ENCODE measurements at places on chromosomes 12 and 14. TPM values are rescaled to one million over a fixed set of nuclear protein-coding genes. Genes with fewer than 3 reads are reported as not detected.

MYO1H gene
- total RNA-seq, result not detected

AKAP3 gene
- total RNA-seq, result 0.81 TPM

IFNG gene
- total RNA-seq, result not detected

FOXG1 gene
- total RNA-seq, result not detected

TAS2R31 gene
- 13.6 TPM for total RNA-seq

TAS2R19 gene
- total RNA-seq, result 6.3 TPM

GRCh38 chr14:90426663-90427062 lies 29.8 kb downstream of the CALM1 start:
- peak; percentile 39 for DNase-seq

DNA sequence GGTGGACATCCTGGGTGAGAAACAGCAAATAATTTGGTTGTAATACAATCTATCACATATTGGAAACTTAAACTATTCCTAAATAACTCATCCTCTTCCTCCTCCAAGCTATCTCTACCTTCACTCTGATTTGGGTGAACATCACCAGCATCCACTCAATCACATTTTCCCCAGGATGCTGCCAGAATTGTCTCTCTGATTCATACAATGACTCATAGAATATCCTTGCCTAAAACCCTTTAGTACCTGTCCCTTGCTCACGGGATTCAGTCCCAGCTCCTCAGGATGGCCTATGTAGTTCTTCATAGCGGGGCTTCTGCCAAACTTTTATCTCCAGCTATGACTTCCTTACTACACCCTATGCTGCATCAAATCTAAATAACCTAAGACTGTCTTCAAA lies 146.8 kb downstream of the EMP1 start:
- DNase-seq, result peak; percentile 17

DNA sequence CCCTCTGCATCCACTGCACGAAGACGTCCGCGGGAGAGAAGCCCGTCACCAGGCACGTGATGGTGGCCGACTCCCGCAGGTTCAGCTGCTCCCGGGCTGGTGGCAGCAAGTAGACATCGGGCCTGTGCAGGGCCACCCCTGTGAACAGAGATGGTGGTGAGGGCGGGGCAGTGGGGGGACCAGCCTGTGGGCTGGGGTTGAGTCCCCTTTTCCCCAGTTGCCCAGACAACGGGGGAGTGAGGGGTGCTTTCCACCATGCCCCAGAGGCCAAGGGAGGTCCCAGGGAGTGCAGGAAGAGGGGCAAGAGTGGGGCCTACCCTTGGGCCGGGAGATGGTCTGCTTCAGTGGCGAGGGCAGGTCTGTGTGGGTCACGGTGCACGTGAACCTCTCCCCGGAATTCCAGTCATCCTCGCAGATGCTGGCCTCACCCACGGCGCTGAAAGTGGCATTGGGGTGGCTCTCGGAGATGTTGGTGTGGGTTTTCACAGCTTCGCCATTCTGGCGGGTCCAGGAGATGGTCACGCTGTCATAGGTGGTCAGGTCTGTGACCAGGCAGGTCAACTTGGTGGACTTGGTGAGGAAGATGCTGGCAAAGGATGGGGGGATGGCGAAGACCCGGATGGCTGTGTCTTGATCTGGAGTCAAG lies 328.3 kb downstream of the TMEM121 start:
- no peak for DNase-seq

DNA sequence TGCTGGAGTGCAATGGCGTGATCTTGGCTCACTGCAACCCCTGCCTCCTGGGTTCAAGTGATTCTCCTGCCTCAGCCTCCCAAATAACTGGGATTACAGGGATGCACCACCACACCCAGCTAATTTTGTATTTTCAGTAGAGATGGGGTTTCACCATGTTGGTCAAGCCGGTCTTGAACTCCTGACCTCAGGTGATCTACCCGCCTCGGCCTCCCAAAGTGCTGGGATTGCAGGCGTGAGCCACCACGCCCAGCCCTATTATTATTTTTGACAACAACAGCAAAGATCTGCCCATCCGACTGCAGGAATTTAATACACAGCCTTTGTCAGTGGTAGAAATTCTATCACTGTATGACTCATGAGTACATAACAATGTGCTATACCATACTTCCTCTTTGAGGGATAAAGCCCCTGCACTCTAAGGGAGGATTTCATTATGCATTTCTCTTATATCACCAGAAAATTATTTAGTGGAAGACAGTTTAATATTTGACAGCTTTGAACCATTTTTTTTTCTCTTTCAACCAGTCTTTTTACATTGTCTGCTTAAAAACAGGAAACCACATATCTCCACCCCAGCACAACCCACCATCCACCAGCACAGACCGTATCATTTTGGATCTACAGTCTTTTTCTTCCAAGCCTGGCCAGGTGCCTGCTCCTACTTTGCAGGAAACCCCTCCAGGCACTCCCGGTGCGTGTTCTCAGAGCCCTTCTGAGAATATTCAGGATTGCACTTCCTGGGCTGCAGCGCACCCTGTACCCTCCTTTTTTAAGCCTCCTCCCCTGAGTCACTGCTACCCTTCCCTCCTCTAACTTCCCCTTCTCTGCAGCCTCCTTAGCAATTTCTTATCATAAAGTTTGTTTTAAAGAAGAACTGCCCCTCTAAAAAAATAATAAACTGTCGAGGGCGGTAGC lies 594 bp downstream of the ARHGDIB start:
- peak; percentile 34 for DNase-seq

GRCh38 chr12:527241-527640 lies 67.5 kb downstream of the B4GALNT3 start:
- DNase-seq, result no peak

DNA sequence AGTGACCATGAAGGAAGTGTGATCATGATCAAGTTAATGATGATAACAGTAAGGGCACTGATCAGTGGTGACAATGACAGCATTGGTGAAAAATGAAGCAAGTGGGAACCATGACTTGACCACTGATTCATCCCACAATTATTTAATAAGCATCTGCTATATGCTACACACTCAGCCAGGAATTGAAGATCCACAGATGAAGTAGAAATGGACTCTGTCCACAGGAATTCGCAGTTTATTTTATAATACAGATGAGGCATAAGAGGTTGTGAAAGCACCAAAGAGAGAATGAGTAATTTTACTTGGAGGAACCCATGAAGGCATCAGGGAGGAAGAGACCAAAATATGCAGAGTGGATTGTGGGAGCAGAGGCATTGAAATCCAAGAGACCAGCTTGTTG lies 33.8 kb upstream of the SMUG1 start:
- DNase-seq, result peak; percentile 94

Measured in fibroblast of the aortic adventitia (primary cell).